Foreskin fibroblast (primary cell): ENCODE measurements at places on chromosomes 16 and 17.

DNA sequence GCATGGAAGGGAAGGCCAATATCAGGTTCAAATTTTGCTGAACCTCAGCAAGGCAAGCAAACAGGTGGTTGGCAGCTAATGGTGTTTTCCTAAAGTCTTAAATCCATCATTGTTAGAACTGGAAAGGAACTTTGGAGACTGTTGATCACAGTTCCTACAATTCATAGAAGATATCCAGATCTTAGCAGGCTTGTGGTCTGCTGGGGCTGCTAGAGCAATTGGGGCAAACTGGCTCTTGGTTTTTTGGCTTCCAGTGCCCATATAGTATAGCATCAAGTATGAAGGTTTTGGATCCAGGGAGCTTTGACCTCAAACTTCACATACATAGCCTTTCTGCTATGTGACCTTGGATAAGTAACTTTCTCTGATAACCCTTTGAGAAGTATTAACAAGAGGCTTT lies 49.7 kb downstream of the IGF2BP1 start:
- DNase-seq, result no peak

DNA sequence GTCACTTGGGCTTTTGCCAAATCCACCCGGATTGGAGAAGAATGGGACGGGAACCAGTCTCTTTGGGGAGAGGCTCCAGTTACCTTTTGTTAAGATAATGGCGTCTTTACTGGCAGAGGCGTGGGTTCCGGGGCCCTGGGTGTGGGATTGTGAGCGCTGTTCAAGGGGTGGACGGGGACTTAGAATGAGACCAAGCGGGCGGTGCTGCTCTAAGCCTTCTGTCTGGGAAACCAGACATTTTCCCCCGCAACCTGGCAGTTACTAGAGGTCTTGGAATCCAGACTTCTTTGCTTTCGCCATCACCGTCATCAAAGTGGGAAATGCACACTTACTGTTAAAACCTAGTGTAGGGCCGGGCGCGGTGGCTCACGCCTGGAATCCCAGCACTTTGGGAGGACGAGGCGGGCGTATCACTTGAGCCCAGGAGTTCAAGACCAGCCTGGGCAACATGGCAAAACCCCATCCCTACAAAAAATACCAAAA lies 706 bp downstream of the TEN1 start:
- DNase-seq, result peak; percentile 46

- DNase-seq, result no peak
Observed at GRCh38 chr17:9886141-9886930, 18.7 kb downstream of the RCVRN start.

- no peak for DNase-seq
Observed at GRCh38 chr16:10896723-10897122, 19.7 kb downstream of the CIITA start.

DNA sequence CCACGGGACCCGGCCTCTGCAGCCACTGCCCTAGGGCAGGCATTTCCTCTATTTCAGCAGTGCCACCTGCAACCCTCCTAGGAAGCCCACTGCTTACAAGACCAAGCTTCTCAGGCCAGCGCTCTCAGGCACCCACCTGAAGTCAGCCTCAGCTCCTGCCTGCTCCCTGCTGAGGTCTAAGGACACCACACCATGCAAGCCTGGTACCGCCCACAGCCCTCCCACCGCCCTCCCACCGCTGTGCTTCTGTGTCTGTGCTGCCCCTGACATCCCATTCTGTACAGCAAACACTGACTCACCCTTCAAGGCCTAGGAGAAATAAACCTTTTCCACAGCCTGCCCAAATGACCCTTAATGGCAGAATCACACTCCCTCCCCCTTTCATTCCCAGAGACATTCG lies 6.3 kb downstream of the CLUH start:
- peak; percentile 67 for DNase-seq

- DNase-seq, result no peak
Observed at GRCh38 chr16:59665618-59666220, 931.6 kb upstream of the GOT2 start.

GRCh38 chr16:10851512-10851911 lies 25.5 kb upstream of the CIITA start:
- no peak for DNase-seq
